ENCODE measurements at places on chromosomes 12 and 14. TPM values are rescaled to one million over a fixed set of nuclear protein-coding genes. Genes with fewer than 3 reads are reported as not detected.

Gene JPH4
- total RNA-seq, result 0.38 TPM

Gene SERPINA12
- not detected for total RNA-seq

Gene MYF5
- not detected for total RNA-seq

Gene NAV3
- total RNA-seq, result 7.6 TPM

Gene DICER1
- 28.0 TPM for total RNA-seq

Gene MSI1
- total RNA-seq, result 3.5 TPM

Gene GCH1
- 2.6 TPM for total RNA-seq

Gene PTPRO
- total RNA-seq, result 0.35 TPM

Gene MYL2
- total RNA-seq, result 18,148 TPM

Gene GUCY2C
- total RNA-seq, result 0.15 TPM

Gene CHPT1
- 215 TPM for total RNA-seq

Gene NKX2-1
- total RNA-seq, result not detected

Gene NDRG2
- 304 TPM for total RNA-seq

Gene ACSM4
- not detected for total RNA-seq

Gene ARHGAP9
- 0.83 TPM for total RNA-seq

Gene GALNT8
- 3.8 TPM for total RNA-seq

Gene NRL
- 1.7 TPM for total RNA-seq

Gene PAX9
- total RNA-seq, result not detected

Gene KRT86
- not detected for total RNA-seq

Gene VRTN
- not detected for total RNA-seq

Gene KLRK1
- 0.30 TPM for total RNA-seq

Gene KIF26A
- 5.9 TPM for total RNA-seq
